Neuronal stem cell (in vitro differentiated cells): ENCODE measurements at places on chromosomes 6 and 20.

GRCh38 chr6:144086959-144087358 lies 8.4 kb downstream of the SF3B5 start:
- no peaks in the 10 kb centered on the region for H3K4me1 ChIP-seq
- H3K27ac ChIP-seq: no peak overlapping the region
- H3K27me3 ChIP-seq: no peaks in the 10 kb centered on the region

- H3K36me3 ChIP-seq: no peaks in the 10 kb centered on the region
- DNase-seq: no peak
- no peaks in the 10 kb centered on the region for H3K4me1 ChIP-seq
- H3K27me3 ChIP-seq: no peaks in the 10 kb centered on the region
- no peak overlapping the region for H3K4me3 ChIP-seq
These were observed 753.9 kb downstream of the COL12A1 start for GRCh38 chr6:74451953-74452352.

GRCh38 chr6:21856844-21857243 lies 263.3 kb downstream of the SOX4 start:
- no peak overlapping the region for H3K27ac ChIP-seq
- H3K36me3 ChIP-seq: no peaks in the 10 kb centered on the region
- no peak for DNase-seq
- H3K27me3 ChIP-seq: no peaks in the 10 kb centered on the region

GRCh38 chr20:19817017-19817416 lies 59.0 kb downstream of the RIN2 start:
- no peaks in the 10 kb centered on the region for H3K27me3 ChIP-seq
- H3K36me3 ChIP-seq: no peaks in the 10 kb centered on the region
- DNase-seq: no peak
- peaks cover 3% of the 10 kb centered on the region for H3K4me1 ChIP-seq
- H3K27ac ChIP-seq: no peak overlapping the region
